ENCODE measurements at places on chromosomes 7 and 10. TPM values are rescaled to one million over a fixed set of nuclear protein-coding genes. Genes with fewer than 3 reads are reported as not detected.

FRAT1 gene
- 2.4 TPM for total RNA-seq

OR13A1 gene
- 0.05 TPM for total RNA-seq

STOX1 gene
- total RNA-seq, result 0.64 TPM

FXYD4 gene
- total RNA-seq, result not detected

FRMD4A gene
- total RNA-seq, result 2.6 TPM

GSDME gene
- 52.7 TPM for total RNA-seq

ATE1 gene
- 18.1 TPM for total RNA-seq

ABCB1 gene
- 0.02 TPM for total RNA-seq

TM9SF3 gene
- total RNA-seq, result 93.9 TPM

OPN4 gene
- not detected for total RNA-seq

ZRANB1 gene
- 8.9 TPM for total RNA-seq

CHST3 gene
- 51.0 TPM for total RNA-seq

SLC39A12 gene
- total RNA-seq, result not detected

ELOVL3 gene
- total RNA-seq, result 0.38 TPM

CCDC3 gene
- total RNA-seq, result 0.93 TPM

TET1 gene
- total RNA-seq, result 0.90 TPM

Data from A549 treated with Hydrocortisone at 1 μM for 4 hours (cell line).